Sigmoid colon (tissue), 7 donors: ENCODE measurements at places on chromosomes 5 and 9. TPM values are rescaled to one million over a fixed set of nuclear protein-coding genes. Genes with fewer than 3 reads are reported as not detected.

DNA sequence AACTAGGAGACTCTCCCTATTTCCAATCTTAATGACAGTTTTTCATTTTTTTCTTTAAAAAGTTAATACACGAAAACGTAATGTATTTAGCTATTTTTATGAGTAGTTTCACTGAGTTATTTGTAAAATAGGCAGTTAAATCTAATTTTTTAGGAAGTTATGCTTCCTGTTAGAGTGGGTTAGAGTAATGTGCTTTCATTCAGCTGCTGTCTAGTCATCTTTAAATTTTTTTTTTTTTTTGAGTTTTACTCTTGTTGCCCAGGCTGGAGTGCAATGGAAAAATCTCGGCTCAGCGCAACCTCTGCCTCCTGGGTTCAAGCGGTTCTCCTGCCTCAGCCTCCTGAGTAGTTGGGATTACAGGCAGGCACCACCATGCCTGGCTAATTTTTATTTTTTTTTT lies 34.0 kb downstream of the CDC42SE2 start:
- no peaks in the 10 kb centered on the region for H3K4me1 ChIP-seq
- DNase-seq, result no peak

GRCh38 chr5:132446621-132447020 lies 44.0 kb downstream of the IRF1 start:
- H3K4me3 ChIP-seq, result no peak overlapping the region
- peak; percentile 93 for DNase-seq
- H3K27ac ChIP-seq, result peak overlapping the region; percentile 64
- H3K4me1 ChIP-seq, result no peaks in the 10 kb centered on the region
- no peaks in the 10 kb centered on the region for H3K27me3 ChIP-seq

- H3K27me3 ChIP-seq, result no peaks in the 10 kb centered on the region
- no peaks in the 10 kb centered on the region for H3K36me3 ChIP-seq
- no peak overlapping the region for H3K4me3 ChIP-seq
- no peak for DNase-seq
- H3K4me1 ChIP-seq, result peaks cover 9% of the 10 kb centered on the region
Observed at GRCh38 chr5:96024683-96025475, 63.2 kb upstream of the ELL2 start.

DNA sequence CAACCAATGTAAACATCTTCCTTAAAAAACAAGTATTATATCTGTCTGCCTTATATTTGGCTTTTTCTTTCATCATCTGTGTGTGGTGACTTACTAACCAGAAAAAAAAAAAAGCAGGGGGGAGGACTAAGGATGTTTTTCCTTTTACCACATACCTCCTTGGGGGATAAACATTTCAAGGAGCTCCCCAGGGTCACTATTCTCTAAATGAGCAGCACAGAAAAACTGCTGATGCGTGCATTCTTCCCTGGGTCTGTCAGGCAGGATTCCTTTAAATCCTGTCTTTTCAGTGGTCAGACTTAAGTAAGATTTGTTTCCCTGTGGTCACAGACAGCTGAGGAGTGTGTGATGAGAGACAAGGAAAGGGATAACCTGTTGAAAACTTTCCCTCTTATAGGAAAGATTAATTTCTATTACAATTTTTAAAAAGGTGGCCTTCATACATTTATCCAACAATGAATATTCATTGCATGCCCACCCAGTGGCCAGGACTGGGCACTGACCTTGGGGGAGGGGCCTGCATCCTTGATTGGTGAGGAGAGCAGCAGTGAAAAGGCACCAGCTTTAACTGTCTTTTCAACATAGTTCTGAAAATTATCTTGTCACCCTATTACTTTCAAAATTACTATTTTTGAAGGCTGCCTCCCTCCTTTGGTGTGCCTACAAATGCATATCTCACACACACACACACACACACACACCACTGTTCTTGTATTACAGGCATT lies 123.1 kb downstream of the TLE4 start:
- H3K27me3 ChIP-seq, result no peaks in the 10 kb centered on the region
- no peak for DNase-seq
- no peaks in the 10 kb centered on the region for H3K36me3 ChIP-seq
- H3K4me3 ChIP-seq, result no peak overlapping the region
- H3K4me1 ChIP-seq, result no peaks in the 10 kb centered on the region
- no peak overlapping the region for H3K27ac ChIP-seq

- no peak overlapping the region for H3K4me3 ChIP-seq
- H3K27ac ChIP-seq, result no peak overlapping the region
- DNase-seq, result no peak
- no peaks in the 10 kb centered on the region for H3K27me3 ChIP-seq
- no peaks in the 10 kb centered on the region for H3K4me1 ChIP-seq
Observed at GRCh38 chr9:83655433-83655832, 32.5 kb downstream of the IDNK start.

GRCh38 chr9:95574866-95575553 lies 58.2 kb upstream of the PTCH1 start:
- no peaks in the 10 kb centered on the region for H3K4me1 ChIP-seq
- no peaks in the 10 kb centered on the region for H3K36me3 ChIP-seq
- H3K4me3 ChIP-seq, result no peak overlapping the region
- H3K27ac ChIP-seq, result no peak overlapping the region
- peaks cover 2% of the 10 kb centered on the region for H3K27me3 ChIP-seq
- no peak for DNase-seq

GRCh38 chr9:108469654-108470053 lies 386.1 kb downstream of the ACTL7B start:
- no peaks in the 10 kb centered on the region for H3K27me3 ChIP-seq
- no peak for DNase-seq
- H3K27ac ChIP-seq, result no peak overlapping the region
- no peak overlapping the region for H3K4me3 ChIP-seq
- no peaks in the 10 kb centered on the region for H3K36me3 ChIP-seq

DNA sequence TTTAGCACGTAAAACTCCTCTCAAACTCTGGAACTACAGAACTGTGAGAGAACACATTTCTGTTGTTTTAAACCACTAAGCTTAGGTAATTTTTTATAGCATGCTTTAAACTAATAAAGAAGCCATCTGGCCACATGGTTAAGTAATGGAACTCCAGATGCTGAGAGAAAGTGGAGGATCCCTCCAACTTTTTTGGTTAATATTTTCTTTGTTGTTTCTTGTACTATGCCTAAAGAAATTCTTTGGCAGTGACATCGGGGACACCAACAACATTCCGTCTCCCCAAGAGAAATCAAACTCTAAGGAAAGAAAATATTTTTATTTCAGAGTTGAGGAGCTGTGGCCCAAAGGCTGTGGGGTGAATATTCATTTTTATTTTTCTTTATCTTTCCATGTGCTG lies 734.8 kb upstream of the CDH9 start:
- no peaks in the 10 kb centered on the region for H3K36me3 ChIP-seq
- no peaks in the 10 kb centered on the region for H3K4me1 ChIP-seq
- no peak overlapping the region for H3K4me3 ChIP-seq
- no peaks in the 10 kb centered on the region for H3K27me3 ChIP-seq
- no peak overlapping the region for H3K27ac ChIP-seq

GRCh38 chr9:110249603-110250002 lies 6.7 kb downstream of the TXN start:
- H3K27ac ChIP-seq, result no peak overlapping the region
- DNase-seq, result no peak
- H3K4me3 ChIP-seq, result no peak overlapping the region
- H3K36me3 ChIP-seq, result peaks cover 55% of the 10 kb centered on the region
- H3K4me1 ChIP-seq, result peaks cover 7% of the 10 kb centered on the region

DNA sequence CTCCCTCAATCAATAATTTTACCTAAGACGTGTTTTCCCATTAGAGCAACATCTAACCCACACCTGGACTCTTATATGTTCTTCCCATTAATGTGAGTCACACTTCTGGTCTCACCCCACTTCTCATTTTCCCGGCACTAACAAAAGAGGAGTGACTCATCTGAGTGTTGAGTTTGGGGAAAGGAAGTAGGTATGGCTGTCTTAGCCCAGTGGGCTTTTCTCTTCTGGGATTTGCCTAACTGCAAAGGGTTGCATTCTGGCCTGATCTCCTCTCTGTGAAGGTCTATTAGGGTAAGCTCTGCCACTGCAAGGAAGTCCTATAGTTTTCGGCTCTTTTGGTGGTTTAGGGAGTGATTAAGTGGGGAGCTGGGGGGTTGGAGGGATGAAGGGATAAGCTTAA lies 195.6 kb downstream of the KIAA0825 start:
- H3K4me3 ChIP-seq, result no peak overlapping the region
- H3K27me3 ChIP-seq, result no peaks in the 10 kb centered on the region
- no peaks in the 10 kb centered on the region for H3K36me3 ChIP-seq
- DNase-seq, result no peak

DNA sequence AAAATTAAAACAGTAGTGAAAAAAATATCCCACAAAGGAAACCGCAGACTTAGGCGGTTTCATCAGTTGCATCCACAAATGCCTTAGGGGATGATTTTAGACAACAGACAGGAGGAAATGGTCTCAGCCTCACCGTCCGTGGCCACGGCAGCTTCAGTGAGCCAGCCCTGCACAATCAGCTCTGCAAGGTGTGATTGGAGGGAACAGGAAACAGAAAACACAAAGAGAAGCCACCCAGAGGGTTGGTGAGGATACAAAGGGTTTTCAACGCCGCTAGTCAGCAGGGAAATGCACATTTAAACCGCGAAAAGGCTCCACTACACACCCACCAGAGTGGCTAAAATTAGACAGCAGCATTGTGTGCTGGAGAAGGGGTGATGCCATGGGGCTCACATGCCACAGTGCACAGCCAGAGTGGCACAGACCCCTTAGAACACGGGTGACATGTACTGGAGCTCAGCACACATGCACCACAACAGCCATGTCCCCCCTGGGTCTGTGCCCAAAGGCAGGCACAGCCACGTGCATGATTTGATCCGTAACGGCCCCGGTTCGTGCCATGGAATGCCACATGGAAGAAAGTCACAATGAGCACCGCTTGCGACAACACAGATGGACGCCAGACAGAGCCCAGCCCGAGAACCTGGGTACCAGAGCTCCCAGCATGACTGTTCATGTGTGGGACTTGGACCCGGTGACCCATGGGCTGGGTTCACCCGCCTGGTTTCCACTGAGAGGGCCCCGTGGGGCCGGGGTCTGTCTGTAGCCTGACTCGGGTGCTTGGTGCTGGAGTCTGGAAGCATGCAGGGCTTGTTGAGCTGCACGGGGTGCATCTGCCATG lies 18.3 kb upstream of the TERT start:
- peaks cover 8% of the 10 kb centered on the region for H3K27me3 ChIP-seq
- peak; percentile 51 for DNase-seq
- H3K27ac ChIP-seq, result no peak overlapping the region
- no peak overlapping the region for H3K4me3 ChIP-seq

ATP10B gene
- 1.4 TPM for total RNA-seq

PCDHB13 gene
- total RNA-seq, result 7.8 TPM

IRX2 gene
- total RNA-seq, result not detected

MSANTD3 gene
- 41.8 TPM for total RNA-seq
